Dorsolateral prefrontal cortex (tissue), 122 donors: ENCODE measurements at places on chromosomes 3 and 15. TPM values are rescaled to one million over a fixed set of nuclear protein-coding genes. Genes with fewer than 3 reads are reported as not detected.

The AADACL2 gene
- total RNA-seq, result not detected

The B3GALNT1 gene
- 31.5 TPM for total RNA-seq

The SPINT1 gene
- total RNA-seq, result 2.0 TPM

The GTF2A2 gene
- total RNA-seq, result 55.3 TPM

The NLGN1 gene
- 53.7 TPM for total RNA-seq

The ZNF621 gene
- 25.7 TPM for total RNA-seq

The BOC gene
- total RNA-seq, result 20.3 TPM

The ITGA11 gene
- total RNA-seq, result 3.9 TPM

The CAPN3 gene
- total RNA-seq, result 78.9 TPM

The ADPRH gene
- 3.9 TPM for total RNA-seq

The TRAIP gene
- 2.1 TPM for total RNA-seq

The KPNA1 gene
- 84.5 TPM for total RNA-seq

The GOLGA8M gene
- total RNA-seq, result 4.4 TPM

The LRRC34 gene
- total RNA-seq, result 14.5 TPM

The ACP3 gene
- total RNA-seq, result 1.9 TPM

The LINS1 gene
- total RNA-seq, result 24.7 TPM

The LRRFIP2 gene
- total RNA-seq, result 92.2 TPM

The ALPK3 gene
- 3.1 TPM for total RNA-seq

The CXCR6 gene
- not detected for total RNA-seq

The CCR3 gene
- total RNA-seq, result not detected
